ENCODE measurements at places on chromosomes 13 and 19. TPM values are rescaled to one million over a fixed set of nuclear protein-coding genes. Genes with fewer than 3 reads are reported as not detected.

The CCNE1 gene
- 8.5 TPM for total RNA-seq

The ETFB gene
- 47.1 TPM for total RNA-seq

The KLK2 gene
- total RNA-seq = not detected

The DCT gene
- not detected for total RNA-seq

The MEDAG gene
- 13.0 TPM for total RNA-seq

The CRB3 gene
- not detected for total RNA-seq

The ZNF491 gene
- 0.93 TPM for total RNA-seq

The CGB1 gene
- not detected for total RNA-seq

The SSC5D gene
- total RNA-seq = 0.79 TPM
